ENCODE measurements at places on chromosomes 1 and 21.
A peak's percentile ranks its signal among the peaks of the same experiment; 100 is the strongest.

DNA sequence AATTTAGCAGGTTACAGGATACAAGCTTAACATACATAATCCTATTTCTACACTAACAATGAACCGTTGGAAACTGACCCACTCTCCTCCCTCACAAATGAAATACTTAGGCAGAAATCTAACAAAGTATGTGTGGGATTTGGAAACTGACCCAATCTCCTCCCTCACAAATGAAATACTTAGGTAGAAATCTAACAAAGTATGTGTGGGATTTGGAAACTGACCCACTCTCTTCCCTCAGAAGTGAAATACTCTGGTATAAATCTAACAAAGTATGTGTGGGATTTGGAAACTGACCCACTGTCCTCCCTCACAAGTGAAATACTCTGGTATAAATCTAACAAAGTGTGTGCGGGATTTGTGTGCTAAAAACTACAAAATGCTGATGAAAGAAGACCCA, 60.3 kb downstream of the TRAF5 start:
- no peak for DNase-seq

- no peak for DNase-seq
Measured at GRCh38 chr1:151289080-151289935, 7.2 kb downstream of the ZNF687 start.

DNA sequence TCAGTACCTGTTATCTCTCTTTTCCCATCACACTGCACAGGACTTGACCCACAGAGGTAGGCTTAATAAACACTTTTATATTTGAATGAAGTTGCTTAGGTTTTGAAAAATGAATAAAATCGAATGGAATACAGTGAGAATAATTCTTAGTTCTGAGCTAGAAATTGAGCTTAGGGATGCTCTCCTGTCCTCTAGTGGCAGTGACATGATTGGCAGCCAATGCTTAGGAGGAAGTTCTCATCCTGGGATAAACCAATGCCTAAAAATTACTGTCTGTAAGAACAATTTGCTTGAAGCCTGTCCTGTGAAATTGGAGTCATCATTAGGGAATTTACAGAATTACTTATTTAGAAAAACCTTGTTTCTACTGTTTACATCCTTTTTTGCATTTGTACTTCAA, 21.3 kb upstream of the CYP4X1 start:
- DNase-seq = no peak

- DNase-seq = no peak
Measured at GRCh38 chr1:214349008-214349407, 68.0 kb downstream of the SMYD2 start.

- DNase-seq = no peak
Measured at GRCh38 chr1:192506741-192507155, 68.8 kb upstream of the RGS1 start.

GRCh38 chr21:37552496-37553029, 186.0 kb downstream of the DYRK1A start:
- no peak for DNase-seq

GRCh38 chr1:156126043-156126629, 11.6 kb downstream of the LMNA start:
- DNase-seq = peak; percentile 30

DNA sequence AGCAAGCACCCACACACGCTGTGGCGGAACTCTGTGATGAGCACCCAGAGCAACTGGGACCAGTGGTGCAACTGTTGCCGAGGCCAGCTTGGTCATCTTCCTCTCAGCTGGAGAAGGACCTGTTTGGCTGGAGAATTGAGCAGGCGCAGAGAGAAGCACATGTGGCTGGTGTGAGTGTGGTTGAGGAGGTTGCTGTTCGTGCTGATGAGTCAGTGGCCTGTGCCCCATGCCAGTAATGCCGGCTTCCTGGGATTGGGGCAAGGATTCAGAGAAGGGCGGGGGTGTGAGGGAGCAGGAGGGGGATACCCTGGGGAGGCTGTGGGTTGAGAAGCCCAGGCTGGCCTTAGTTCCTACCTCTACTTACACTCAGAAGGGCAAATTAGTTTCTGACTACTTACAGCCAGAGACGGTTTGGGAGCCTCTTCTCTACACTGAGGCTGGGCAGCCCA, 57.5 kb upstream of the EPS8L3 start:
- no peak for DNase-seq

- no peak for DNase-seq
Measured at GRCh38 chr21:35896060-35896459, 164.3 kb downstream of the SETD4 start.

- DNase-seq = no peak
Measured at GRCh38 chr1:201270616-201271390, 12.5 kb upstream of the PKP1 start.

- no peak for DNase-seq
Measured at GRCh38 chr1:77553568-77554291, 128.7 kb downstream of the ZZZ3 start.

DNA sequence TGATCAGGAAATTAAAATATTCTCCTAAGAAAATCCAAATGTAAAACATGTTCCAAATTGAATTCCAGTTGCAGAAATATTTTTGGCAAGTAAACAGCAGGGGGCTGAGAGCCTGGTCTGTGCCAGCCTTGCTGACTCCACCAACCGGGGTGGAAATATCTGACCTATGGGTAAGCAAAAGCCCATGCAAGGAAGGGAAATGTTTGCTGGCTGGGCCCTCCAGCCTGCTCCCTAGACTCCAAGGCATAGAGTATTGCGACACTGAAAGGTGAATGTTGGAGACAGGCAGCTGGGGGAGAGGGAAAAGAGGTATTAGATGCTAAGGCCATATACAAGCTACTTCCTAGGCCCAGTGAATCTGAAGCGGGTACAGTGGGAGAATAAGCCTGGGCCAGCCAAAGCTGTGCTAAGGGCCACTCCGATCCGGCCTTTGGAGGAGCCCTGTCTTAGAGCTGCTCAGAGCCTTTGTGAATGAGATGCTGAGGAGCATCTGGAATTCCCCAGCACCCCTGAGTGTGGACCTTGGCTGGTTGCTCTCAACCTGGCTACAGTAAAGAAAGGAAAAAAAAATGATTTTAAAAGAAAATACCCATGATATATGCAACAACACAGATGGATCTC, 24.9 kb upstream of the ATP1B1 start:
- DNase-seq = no peak

DNA sequence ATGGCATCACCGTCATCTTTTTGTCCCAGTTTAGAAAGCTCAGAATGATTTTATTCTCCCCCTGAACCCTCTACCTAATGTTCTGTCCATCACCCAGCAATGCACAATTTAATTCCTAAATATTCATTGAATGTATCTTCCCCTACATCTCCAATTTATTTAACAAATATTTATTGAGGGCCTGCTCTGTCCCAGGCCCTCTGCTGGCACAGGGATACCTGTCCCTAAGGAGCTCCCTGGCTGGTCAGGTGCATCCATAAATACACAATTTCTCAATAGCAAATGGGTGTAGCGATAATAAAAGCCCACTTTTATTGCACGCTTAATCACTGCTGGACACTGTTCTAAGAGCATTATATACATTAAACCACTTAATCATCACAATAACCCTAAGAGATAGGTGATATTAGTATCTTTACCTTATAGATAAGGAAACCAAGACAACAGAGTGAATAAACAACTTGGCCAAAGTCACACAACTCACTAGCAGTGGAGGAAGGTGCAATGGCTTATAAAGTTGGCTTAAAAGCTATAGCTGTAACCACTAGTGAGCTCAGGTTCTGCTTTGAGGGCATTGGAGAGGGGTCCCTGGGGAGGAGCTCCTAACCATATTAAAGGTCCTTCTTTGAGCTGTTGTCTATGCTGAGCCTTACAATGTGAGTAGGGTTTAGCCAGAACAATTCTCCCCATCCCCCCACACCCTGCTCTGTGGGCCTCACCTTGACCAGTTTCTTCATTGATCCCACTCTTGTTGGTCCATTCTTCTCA, 126.3 kb upstream of the JUN start:
- DNase-seq = no peak

DNA sequence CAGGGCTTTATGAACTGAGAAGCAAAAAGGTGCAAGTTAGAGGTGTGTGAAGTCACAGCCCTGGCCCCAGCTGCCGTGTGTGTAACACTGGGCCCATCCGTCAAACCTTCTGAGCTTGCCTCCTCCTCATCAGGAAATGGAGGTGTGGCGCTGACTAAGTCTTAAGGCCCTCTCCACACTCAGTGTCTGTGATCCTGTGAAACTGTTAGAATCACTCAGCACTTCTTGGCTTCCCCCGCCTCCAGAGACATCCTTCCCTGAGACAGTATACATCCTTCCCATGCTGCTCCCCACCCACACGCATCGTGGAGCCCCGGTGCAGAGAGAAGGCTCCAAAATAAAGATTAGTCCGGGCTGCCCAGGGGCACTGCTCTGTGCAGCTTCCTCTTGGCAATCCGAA, 33.3 kb downstream of the LRP8 start:
- DNase-seq = no peak

DNA sequence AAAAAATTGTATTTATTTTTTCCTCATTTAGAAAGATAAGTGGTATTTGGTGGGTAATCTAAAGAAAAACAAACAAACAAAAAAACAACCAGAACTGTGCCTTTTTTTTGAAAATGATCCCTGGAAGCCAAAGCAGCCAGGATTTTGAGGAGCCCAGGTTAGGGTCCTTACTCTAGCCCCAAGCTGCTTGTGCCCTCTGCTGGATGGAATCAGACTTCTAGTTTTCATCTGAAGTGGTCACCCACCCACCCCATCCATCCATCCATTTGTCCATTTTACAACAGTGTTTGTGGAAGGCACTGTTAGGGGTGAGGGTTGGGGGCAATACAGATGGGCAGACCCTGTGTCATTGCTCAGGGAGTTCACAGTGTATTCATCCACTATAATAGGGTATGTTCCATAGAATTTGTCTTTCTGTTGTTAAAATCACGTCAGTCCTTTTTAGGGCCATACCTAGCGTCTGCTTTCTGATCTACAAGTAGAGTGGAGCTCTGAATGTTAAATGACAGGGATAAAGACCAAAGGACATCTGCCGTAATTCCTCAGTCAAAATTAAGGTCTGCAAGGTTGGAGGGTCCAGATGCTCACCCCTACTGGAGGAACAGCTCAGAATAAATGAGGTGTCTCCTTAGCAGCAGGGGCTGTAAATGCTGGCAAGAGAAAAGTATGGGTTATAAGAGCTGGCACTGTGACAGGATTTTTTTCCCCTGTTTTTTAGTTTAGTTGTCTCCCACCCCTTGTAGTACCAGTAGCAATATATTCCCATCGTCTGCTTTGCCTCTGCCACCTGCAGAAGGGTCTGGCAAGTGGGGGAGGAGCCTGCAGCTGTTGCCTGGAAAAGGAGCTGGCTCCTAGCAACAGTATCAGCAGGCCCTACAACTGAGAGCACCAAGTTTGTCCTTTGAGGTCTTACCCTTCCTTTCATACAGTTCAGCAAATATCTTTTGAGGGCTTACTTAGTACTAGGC, 3.2 kb downstream of the LRRC42 start:
- peak; percentile 69 for DNase-seq

- DNase-seq = no peak
Measured at GRCh38 chr1:184851822-184852746, 97.4 kb upstream of the EDEM3 start.

DNA sequence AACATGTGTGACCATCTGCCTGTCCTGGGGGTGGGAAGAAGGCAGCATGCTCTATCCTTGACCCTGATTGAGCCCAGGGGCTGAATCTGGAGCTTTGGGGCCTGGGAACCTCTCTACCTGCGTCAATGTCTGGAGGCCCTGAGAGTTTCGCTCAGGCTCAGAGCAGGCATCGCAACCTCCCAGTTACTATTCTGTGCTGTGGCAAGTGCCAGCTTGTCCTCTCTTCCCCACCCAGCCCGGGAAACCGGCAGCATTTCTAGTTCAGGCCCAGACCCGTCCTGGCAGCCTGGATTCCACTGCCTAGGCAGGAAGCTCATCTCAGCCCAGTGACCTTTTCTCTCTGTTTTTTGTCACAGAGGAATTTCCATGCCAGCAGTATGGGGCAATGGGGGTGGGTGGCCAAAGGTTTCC, 10.0 kb upstream of the IRF6 start:
- DNase-seq = peak; percentile 50

GRCh38 chr1:206508956-206509355, 1.6 kb downstream of the RASSF5 start:
- no peak for DNase-seq

DNA sequence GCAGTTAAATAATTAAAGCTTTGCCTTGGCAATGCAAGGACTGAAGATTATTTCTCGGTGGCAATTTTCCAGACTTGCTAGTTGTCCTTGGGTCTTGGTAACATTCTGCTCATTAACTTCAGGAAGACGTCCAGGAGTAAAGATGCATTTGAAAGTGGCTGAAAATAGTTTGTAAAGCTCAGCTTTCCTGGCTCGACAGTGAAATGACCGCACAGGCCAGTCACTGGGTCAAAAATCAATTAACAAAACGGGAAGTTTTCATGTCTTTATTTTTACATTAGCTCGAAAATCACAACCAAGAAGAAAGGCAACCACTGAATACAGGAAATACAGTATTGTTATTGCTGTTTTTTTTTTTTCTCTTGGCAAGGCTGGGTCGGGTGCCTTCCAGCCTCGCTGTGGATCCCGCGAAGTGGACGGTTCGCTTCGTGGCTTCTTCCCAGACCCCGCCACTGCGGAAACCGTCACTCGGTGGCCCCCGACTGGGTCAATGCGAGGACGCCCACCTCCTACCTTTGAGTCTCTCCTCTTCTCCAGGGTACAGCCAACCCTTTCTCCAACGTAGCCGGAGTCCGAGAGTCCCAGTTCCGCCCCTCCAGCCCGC, 479 bp upstream of the SNX7 start:
- no peak for DNase-seq

- DNase-seq = peak; percentile 8
Measured at GRCh38 chr1:9269078-9269501, 23.6 kb upstream of the SPSB1 start.

DNA sequence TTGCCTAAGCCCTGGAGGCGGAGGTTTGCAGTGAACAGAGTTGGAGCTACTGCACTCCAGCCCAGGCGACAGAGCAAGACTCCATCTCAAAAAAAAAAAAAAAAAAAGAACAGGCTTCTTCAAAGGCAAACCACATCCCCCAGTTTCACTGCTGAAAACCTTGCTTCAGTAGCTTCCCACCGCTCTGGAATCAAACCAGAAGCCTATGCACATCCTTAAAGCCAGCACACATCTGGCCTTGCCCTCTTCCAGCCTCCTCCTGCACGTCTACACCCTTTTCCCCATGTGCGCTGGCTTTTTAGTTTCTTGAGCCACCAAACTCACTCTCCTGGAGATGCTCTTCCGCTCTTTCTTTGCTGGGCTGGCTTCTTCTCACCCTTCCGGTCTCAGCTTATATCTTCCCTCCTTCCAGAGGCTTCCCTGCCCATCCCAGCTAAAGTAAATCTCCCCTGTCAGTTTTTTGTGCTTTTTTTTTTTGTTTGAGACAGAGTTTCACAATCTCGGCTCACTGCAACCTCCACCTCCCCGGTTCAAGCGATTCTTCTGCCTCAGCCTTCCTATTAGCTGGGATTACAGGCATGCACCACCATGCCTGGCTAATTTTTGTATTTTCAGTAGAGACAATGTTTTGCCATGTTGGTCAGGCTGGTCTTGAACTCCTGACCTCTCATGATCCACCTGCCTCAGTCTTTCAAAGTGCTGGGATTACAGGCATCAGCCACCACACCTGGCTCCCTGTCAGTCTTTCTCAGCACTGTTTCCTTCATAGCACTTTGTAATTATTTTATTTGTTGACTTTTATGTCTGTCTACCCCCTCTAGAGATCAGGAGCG, 42.0 kb upstream of the ID3 start:
- no peak for DNase-seq

DNA sequence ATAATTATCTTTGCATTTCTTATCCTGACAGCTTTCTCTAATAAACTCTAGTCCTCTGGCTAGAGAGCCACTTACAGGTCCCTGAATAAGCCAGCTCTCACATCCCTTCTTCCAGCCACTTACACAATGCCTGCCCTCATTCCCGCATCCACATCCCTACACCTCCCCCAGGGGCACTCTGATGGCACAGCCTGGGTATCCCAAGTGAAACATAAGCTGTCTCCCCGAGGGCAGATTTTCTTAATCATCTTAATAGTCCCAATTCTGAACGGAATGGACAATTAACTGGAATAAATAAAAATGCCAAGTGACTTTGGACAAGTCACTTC, 4.9 kb downstream of the RHOC start:
- DNase-seq = no peak
